ENCODE measurements at places on chromosomes 7 and 10.

GRCh38 chr10:90141791-90142190 is 440.4 kb downstream of the KIF20B start:
- DNase-seq = no peak

DNA sequence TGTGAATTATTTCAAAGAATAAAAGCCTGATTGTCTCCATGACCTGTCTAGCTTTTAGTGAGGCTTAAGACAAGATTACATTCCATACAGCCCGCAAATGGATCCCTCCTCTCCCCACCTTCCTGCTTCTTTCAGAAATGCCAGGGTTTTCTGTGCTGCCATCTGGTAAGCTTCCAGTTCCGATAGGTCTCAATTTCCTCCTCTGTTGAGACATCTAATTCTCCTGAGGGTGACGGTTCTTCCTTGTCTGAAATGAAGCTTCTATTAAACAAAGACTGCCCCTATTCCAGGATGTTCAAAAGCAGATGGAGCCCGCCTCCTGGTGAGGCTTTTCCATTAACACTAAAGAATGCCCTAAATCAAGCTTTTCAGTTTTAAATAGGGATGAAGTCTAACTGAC is 295.6 kb downstream of the PTPRN2 start:
- no peak for DNase-seq

- DNase-seq = no peak
These were observed 184.2 kb upstream of the PPP1R3A start for GRCh38 chr7:114102996-114103395.

DNA sequence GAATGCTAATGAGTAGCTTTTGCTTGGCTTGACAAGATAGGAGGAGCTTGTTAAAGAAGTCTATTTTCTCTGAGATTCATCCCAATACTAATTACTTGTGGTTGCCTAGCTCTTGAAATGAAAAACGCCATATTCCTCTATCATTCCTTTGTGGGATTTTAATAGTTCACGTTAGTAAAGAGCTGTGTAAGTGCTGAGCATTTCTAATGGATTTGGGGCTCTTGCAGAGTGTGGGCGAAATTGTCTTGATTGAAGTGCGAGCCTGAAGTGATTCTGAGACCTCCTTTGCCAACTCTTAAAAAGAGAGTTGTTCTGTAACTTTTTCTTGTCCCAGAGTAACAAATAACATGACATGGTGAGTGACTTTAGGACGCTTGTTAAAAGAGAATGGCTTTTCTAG is 45.2 kb downstream of the EXOC4 start:
- no peak for DNase-seq

DNA sequence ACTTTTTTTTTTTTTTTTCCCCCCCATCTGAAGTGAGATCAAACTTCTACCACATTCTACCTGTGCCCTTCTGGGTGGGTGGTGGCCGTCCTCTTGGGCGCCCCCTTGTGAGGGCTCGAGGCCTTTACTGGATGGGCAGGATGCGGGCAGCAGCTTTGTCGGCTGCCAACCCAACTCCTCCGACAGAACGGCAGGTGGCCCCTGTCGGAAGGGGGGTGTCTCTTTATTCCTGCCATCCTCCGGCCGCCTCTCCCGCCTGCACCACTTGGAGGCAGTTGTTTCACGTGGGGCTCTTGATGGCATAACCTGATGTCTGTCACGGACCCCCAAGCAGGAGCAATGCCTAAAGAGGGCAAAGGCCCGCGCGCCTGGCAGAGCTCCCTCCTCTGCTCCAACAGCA is 31.0 kb downstream of the AMZ1 start:
- DNase-seq = peak; percentile 56

DNA sequence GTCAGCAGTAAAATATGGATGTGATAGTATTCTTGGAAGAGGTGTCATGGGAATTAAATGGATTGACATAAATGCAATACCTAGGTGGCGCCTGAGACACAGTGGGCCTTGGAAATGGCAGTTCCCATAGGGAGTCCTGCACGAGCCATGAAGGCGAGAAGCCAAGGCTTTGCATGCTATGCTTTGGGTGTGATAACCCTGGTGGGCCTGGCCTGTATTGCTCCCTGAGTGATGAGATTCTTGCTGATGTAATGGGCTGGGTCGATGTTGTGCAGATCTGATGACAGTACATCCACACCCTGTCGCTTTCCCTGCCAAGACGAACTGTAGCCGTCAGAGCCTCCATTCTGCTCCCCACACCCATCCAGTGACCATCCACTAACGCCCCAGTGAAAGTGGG is 46.4 kb downstream of the CREB5 start:
- DNase-seq = no peak

- DNase-seq = no peak
These were observed 57.2 kb upstream of the LYZL2 start for GRCh38 chr10:30686708-30687107.

- no peak for DNase-seq
These were observed 8.6 kb upstream of the ADARB2 start for GRCh38 chr10:1745780-1746456.

DNA sequence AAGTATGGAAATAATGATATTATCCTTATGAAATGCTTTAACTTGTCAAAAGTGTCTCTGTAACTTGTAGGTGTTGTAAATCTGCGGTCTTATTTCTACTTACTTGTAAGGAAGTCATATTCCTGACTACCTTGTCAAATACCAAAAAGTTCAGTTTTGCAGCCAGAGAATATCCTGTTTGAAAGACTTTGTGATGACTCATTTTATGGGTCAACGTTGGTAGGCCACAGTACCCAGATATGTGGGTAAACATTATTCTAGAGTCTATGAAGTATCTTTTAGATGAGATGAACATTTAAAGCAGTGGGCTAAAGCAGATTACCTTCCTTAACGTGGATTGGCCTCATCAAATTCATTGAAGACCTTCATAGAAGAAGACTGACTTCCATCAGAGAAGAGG is 195.3 kb downstream of the PPP1R9A start:
- no peak for DNase-seq

DNA sequence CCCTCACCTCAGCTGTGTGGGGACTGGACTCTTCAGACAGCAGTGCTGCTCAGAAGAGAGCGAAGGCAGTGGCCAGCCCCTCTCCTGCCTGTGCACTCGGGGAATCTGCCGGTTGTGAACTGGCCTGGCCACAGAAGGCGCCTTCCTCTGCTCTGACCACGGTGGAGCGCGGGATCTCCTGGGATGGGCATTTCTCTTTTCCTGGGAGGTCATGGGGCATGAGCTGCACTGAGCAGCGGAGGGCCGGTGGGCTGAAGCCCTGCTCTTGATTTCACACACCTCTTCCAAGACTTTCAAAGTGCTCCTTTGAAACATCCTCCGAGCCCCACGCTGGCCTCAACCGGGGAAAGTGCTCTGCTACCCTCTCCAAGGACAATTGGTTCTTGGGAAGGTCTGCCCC is 125.6 kb upstream of the FAM20C start:
- DNase-seq = no peak

DNA sequence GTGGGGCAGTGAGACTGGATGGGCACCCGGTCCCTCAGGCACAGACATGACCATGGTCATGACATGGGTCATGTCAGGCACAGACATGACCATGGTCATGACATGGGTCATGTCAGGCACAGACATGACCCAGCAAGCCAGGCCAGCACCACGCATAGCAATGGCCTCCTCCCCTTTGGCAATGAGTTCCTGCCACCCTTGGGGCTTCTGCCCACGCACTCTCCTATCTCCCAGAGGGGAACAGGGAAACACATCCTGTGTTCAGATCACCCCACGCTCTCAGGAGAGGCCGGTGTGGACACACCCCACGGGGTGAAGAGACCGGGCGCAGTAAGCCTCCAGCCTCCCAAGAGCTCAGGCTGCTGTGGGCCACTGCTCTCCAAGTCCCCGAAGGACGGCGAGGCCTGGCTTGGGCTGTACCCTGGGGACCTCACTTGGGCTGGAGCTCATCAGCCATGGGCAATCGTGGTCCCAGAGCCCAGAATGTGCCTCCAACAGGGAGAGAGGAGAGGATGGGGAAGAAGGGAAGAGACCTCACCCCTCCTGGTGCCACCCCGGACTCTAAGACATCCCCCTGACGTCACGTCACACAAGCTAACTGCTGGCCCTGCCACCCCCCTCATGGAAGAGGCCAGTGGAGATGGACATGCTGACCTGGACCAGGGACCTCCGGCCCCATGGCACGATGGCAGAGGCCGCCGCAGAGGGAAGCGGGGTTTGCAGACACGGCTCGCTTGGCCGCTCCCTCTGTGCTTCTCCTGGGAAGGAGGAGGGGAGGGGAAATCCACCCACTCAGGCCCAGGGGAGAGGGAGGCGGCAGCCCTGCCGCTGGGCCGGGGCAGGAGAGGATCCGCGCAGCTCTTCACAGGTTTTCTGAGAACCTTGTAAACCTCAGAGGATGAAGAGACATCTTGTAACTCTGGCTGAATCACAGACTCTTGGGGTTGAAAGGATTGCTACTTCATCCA is 269.6 kb downstream of the ELFN1 start:
- no peak for DNase-seq

GRCh38 chr7:130929896-130930659 is 196.1 kb upstream of the KLF14 start:
- DNase-seq = no peak

GRCh38 chr10:82267960-82268359 is 393.0 kb downstream of the NRG3 start:
- DNase-seq = no peak

GRCh38 chr7:104936546-104936945 is 77.5 kb upstream of the KMT2E start:
- DNase-seq = no peak

DNA sequence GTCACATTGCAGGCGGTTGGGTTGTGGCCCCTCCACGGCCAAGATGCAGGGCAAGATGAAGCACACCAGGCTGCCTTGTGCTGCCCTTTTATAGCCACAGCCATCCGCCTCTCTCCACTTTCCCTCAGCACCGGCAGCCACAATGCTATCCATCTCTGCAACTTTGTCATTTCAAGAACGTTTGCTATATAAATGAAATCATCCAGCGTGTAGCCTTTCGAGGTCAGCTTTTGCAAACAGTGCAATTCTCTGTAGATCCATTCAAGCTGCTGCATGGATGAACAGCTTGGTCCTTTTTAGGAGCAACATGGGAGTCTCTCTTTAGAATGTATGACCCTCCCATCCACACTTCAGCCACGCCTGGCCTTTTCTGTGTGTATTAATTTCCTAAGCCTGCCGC is 6.4 kb upstream of the IL15RA start:
- no peak for DNase-seq

- DNase-seq = no peak
These were observed 254.5 kb upstream of the BMPER start for GRCh38 chr7:33650828-33651227.

GRCh38 chr10:85532773-85533172 is 833.8 kb downstream of the GRID1 start:
- no peak for DNase-seq

- no peak for DNase-seq
These were observed 56.2 kb upstream of the JCAD start for GRCh38 chr10:30115626-30115940.

DNA sequence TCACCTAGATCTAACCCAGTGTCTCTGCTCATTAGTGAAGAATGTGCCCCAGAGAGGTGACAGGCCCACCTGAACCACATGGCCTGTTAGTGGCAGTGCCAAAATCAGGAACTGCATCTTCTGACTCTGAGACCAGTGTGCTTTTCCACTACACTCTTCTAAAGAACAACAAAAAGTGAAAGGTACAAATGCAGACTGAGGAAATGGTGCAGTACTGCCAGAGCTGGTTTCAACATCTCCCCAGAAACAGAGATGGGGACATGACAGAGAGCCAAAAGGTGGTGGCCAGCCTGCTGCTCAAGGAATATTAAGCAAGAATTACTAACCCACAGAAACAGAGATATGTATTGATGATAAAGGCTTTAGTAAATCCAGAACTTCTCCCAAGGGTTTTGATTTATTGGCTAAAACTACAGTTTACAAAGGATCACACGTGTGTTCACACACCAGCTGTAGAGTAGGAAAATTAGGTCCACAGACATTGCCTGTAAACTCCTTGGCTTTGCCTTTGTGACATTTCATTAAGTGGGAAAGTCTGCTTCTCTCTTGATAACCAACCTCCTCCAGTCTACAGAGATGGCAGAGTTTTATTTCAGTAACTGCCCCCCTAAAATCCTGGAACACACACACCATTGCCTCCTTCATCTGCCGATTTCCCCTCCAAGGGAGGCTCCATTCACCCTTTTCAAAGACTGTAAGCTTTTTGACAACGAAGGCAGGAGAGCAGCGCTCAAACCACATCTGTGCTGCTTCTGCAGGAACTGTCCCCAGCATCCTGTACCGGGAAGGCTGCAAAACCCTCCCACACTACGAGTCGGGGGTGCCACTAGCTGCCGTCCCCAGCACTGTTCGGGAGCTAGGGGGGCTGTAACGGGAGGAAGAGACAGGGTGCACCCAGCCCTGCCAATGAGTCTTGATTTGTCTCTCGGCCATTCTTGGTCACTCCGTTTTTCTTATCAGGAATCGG is 29.8 kb downstream of the GSDME start:
- DNase-seq = no peak

GRCh38 chr7:88363249-88363648 is 56.6 kb upstream of the STEAP4 start:
- no peak for DNase-seq

DNA sequence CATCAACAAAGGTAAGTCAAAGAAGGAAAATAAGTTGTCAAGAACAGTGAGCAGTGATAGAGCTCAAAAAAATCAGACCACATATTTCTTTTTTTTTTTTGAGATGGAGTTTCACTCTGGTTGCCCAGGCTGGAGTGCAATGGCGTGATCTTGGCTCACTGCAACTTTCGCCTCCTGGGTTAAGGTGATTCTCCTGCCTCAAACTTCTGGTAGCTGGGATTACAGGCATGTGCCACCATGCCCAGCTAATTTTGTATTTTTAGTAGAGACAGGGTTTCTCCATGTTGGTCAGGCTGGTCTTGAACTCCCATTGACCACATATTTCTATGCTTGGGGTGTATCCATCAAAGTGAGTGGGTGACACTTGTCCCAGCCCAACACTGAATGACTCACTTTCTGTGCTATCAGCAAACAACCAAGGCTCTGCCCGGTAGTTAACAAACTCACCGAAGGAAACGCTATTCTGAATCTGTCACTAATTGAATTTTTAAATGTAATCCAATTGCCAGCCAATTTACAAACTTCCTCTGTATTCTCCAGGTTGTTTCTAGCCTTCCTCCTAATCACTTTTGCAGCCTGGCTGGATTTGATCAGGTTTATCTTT is 19.6 kb upstream of the SMNDC1 start:
- no peak for DNase-seq

GRCh38 chr7:55052081-55052480 is 33.3 kb downstream of the EGFR start:
- DNase-seq = no peak

DNA sequence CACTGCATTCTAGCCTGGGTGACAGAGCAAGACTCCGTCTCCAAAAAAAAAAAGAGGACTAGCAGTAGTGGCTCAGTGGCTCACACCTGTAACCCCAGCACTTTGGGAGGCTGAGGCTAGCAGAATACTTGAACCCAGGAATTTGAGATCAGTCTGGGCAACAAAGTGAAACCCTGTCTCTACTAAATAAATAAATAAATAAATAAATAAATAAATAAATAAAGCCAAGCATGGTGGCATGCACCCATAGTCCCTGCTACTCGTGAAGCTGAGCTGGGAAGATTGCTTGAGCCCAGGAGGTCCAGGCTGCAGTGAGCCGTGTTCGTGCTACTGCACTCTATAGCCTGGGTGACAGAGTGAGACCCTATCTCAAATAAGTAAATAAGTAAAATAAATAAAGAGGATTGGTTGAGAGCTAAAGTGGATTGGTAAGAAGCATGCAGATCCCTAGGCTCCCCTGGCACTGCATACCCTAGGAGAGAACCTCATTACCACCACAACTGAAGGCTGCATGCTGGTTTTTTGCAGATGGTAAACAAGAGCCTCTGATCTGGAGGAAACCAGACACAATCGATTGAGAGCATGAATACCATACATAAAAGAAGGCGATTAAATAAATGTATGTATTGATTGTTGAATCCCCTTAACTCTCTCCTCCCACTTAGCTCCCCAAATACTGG is 163.2 kb downstream of the REEP3 start:
- no peak for DNase-seq

Measured in stimulated activated CD4-positive, alpha-beta T cell treated with anti-CD3 and anti-CD28 coated beads, TNF-alpha, amount 100 ng/mL, for 1 hour (primary cell).